ENCODE measurements at places on chromosomes 6 and 20. TPM values are rescaled to one million over a fixed set of nuclear protein-coding genes. Genes with fewer than 3 reads are reported as not detected.

DNA sequence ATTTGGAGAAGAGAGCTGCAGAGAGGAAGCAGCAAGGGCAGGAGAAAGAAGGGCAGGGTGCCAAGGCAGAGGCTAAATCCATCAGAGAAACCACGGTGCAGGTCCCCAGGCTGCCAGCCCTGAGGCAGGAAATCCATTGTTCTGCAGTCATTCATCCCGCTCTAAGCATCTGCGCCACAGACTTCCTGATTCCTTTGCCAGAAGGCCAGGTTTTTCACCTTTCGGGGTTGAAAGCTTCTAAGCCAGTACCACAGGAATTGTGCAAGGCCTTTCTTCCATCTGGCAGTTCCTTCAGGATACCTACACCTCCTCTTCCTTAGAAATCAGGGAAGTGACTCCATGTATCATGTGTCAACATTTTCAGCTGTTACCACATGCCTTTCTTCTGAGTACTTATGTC lies 45.6 kb downstream of the ADGRF5 start:
- no peaks in the 10 kb centered on the region for H3K36me3 ChIP-seq
- no peak for DNase-seq
- no peak overlapping the region for H3K27ac ChIP-seq
- no peaks in the 10 kb centered on the region for H3K4me1 ChIP-seq

GRCh38 chr20:23966927-23967615 lies 21.5 kb downstream of the GGTLC1 start:
- H3K4me1 ChIP-seq: no peaks in the 10 kb centered on the region
- H3K27me3 ChIP-seq: no peaks in the 10 kb centered on the region
- no peak for DNase-seq
- no peak overlapping the region for H3K4me3 ChIP-seq
- H3K27ac ChIP-seq: no peak overlapping the region

Gene FUT9
- not detected for total RNA-seq

GRCh38 chr20:57415771-57416170 lies 24.6 kb downstream of the RBM38 start:
- no peak overlapping the region for H3K4me3 ChIP-seq
- DNase-seq: no peak
- H3K36me3 ChIP-seq: no peaks in the 10 kb centered on the region
- peaks cover 3% of the 10 kb centered on the region for H3K27me3 ChIP-seq

- no peak overlapping the region for H3K27ac ChIP-seq
- DNase-seq: no peak
- no peaks in the 10 kb centered on the region for H3K27me3 ChIP-seq
- H3K4me1 ChIP-seq: no peaks in the 10 kb centered on the region
These were observed 125.9 kb upstream of the INSM1 start for GRCh38 chr20:20241976-20242375.

Gene SAMD5
- 4.0 TPM for total RNA-seq

GRCh38 chr20:49914310-49915117 lies 815 bp downstream of the SPATA2 start:
- peaks cover 4% of the 10 kb centered on the region for H3K4me1 ChIP-seq
- no peaks in the 10 kb centered on the region for H3K27me3 ChIP-seq
- H3K36me3 ChIP-seq: no peaks in the 10 kb centered on the region
- DNase-seq: peak; percentile 14

DNA sequence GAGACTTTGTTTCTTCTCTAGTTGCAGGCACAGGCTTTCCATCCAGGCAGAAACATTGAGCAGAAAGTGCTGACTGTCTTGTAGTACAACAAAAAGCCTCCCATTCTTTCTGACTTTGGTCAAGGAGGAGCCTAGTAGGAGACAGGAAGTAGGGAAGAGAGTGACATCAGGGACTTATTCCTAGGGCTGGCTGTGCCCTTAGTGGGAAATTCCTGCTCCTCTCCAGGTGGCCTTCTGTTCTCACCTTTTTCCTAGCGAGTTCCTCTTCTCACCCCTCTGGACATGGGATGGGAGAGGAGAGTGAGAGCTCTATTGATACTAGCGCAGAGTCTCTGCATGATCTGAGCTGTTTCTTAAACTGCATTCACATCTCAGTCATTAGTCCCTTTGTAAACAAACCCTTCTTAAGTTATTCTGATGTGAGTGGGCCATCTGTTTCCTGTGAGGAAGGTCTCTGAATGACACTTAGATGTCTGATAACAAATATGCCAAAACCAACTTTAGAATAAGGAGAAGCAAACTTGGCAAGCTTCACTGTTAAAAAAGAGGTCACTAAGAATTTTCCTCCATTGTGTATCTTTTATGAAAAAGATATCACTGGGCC lies 455.0 kb downstream of the GJA1 start:
- no peak overlapping the region for H3K27ac ChIP-seq
- H3K4me1 ChIP-seq: peaks cover 6% of the 10 kb centered on the region
- no peaks in the 10 kb centered on the region for H3K36me3 ChIP-seq

DNA sequence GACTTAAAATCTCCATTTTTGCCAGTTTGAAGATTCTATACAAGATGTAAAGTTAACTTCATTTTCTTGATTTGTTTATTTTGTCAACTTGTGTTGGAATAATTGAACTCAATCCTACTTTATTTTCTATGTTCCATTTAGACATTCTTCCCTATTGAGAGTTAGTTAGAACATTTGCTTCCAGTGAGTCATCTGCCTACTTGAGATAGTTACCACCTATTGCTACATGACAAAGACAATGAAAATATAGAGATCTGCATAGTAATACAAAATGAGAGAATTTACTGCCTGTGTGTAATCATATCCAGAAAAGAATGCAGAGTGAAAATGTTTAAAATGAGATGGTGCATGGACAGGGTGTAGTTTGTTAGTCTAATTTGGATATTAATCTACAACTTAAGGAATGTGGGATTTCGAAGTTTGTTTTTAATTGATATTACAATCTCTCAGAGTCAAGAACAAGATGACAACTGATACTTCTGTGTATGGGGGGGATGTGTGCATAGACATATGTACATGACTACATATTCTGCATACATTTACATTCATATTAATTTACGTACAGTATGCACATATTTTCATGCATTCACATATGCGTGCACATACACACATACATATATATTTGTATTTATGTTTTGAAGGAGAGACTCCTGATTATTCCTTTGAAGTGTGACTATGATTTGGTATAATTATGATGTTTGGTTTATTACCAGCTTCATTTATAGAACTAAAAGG lies 420.1 kb downstream of the NKAIN2 start:
- H3K27me3 ChIP-seq: no peaks in the 10 kb centered on the region
- no peak overlapping the region for H3K27ac ChIP-seq
- no peaks in the 10 kb centered on the region for H3K36me3 ChIP-seq
- peak; percentile 75 for DNase-seq

- H3K36me3 ChIP-seq: no peaks in the 10 kb centered on the region
- peaks cover 6% of the 10 kb centered on the region for H3K4me1 ChIP-seq
- H3K27ac ChIP-seq: no peak overlapping the region
- DNase-seq: no peak
These were observed 111.3 kb downstream of the PRDM1 start for GRCh38 chr6:106197441-106197840.

GRCh38 chr6:118776607-118777549 lies 117.1 kb upstream of the ASF1A start:
- no peaks in the 10 kb centered on the region for H3K4me1 ChIP-seq
- H3K4me3 ChIP-seq: no peak overlapping the region
- H3K27me3 ChIP-seq: no peaks in the 10 kb centered on the region
- no peak overlapping the region for H3K27ac ChIP-seq

GRCh38 chr20:4987130-4987529 lies 14.2 kb downstream of the SLC23A2 start:
- H3K27me3 ChIP-seq: no peaks in the 10 kb centered on the region
- no peak overlapping the region for H3K27ac ChIP-seq
- DNase-seq: no peak
- H3K4me3 ChIP-seq: no peak overlapping the region

Gene SYCP2
- total RNA-seq: 0.51 TPM

- H3K27ac ChIP-seq: no peak overlapping the region
- DNase-seq: no peak
- H3K4me3 ChIP-seq: no peak overlapping the region
- no peaks in the 10 kb centered on the region for H3K4me1 ChIP-seq
These were observed 28.8 kb downstream of the IMPG1 start for GRCh38 chr6:76043690-76044089.

- H3K4me1 ChIP-seq: no peaks in the 10 kb centered on the region
- no peaks in the 10 kb centered on the region for H3K27me3 ChIP-seq
- H3K27ac ChIP-seq: no peak overlapping the region
- no peak for DNase-seq
These were observed 80.8 kb upstream of the RBM24 start for GRCh38 chr6:17200395-17200794.

DNA sequence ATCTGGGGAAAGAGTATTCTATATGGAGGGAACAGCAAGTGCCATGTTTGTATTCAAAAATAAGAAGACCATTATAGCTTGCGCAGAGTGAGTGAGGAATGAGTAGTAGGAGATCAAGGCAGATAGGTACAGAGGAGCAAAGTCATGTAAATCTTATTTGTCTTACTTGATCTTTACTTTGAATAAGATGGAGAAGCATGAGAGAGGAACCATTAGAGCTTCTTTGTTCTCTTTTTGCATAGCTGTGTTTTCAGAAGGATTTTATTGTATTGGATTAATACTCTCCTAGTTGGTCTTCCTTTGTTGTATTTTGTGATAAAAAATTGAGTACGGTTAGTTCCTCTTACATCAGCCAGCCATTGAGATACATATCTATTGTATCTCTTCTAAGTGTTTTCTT lies 88.4 kb downstream of the SCAF8 start:
- no peak overlapping the region for H3K4me3 ChIP-seq
- DNase-seq: no peak
- H3K36me3 ChIP-seq: peaks cover 7% of the 10 kb centered on the region

GRCh38 chr20:51420111-51420510 lies 122.4 kb downstream of the NFATC2 start:
- no peaks in the 10 kb centered on the region for H3K4me1 ChIP-seq
- peak; percentile 23 for DNase-seq
- H3K36me3 ChIP-seq: no peaks in the 10 kb centered on the region
- no peak overlapping the region for H3K27ac ChIP-seq
- H3K27me3 ChIP-seq: no peaks in the 10 kb centered on the region

Gene PARD6B
- total RNA-seq: 1.0 TPM

Gene RAB23
- total RNA-seq: 68.0 TPM

Gene TBCC
- 50.6 TPM for total RNA-seq

GRCh38 chr6:28442586-28442985 lies 705 bp downstream of the ZSCAN23 start:
- H3K27me3 ChIP-seq: no peaks in the 10 kb centered on the region
- no peak for DNase-seq
- peak overlapping the region; percentile 94 for H3K4me3 ChIP-seq
- H3K27ac ChIP-seq: peak overlapping the region; percentile 95
- no peaks in the 10 kb centered on the region for H3K36me3 ChIP-seq

Gene FAM184A
- total RNA-seq: 1.7 TPM

All from fibroblast of lung (primary cell).